Fibroblast of skin of abdomen (primary cell): ENCODE measurements at places on chromosomes 13 and 19.
A peak's percentile ranks its signal among the peaks of the same experiment; 100 is the strongest.

DNA sequence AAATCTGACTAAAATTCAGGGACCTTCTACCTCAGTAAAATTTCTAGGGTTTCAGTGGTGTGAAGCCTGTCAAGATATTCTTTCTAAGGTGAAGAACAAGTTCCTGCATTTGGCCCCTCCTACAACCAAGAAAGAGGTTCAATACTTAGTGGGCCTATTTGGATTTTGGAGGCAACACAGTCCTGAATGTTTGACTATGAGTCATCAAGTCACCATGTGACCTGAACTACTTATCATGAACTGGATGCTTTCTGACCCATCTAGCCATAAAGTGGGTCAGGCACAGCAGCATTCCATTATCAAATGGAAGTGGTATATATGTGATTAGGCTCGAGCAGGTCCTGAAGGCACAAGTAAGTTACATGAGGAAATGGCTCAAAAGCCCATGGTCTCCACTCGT, 163.0 kb upstream of the IRS2 start:
- DNase-seq, result no peak

GRCh38 chr13:60511637-60512036, 114.6 kb downstream of the TDRD3 start:
- DNase-seq, result no peak

DNA sequence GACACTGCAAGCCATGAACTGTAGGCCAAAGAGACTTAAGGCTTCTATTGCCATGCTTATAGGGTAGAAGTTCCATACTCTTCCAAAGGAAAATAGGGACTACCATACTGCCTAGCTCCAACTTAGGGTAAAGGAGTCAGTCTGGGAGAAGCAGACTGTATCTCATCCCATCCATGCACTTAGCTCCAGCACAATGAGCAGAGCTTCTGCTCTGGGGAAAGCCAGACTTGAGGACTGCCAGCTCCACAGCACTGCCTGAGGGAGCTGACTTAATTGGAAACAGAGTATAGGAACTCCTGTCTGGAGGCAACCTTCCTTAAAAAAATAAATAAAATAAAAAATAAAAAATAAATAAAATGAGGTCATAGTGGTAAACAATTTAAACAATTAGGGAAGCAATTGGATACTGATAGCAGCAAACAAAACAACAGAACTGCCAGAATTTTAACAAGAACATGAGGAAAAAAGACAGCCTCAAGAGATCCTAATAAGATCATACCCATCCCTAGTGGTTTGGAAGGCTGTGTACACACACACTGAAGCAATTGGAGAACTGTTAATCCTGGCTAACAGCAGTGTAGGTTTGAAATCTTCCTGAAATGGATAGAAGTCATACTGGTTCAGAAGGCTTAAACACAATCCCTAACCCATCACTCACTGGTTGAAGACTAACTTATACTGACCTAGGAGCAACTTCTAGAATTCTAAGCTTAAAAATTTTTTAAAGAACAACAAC, 550.1 kb downstream of the TBC1D4 start:
- no peak for DNase-seq

DNA sequence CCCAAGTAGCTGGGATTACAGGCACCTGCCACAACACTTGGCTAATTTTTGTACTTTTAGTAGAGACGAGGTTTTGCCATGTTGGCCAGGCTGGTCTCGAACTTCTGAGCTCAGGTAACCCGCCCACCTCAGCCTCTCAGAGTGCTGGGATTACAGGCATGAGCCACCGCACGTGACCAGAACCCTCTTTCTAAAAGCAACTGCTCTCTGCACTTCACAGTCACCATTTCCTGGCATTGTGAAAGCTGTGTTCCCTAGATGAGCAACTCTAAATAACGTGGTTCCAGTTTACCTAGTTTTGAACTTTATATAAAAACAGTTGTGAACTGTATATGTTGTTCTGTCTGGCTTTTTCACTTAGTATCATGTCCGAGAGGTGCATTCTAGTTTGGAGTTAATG, 152.9 kb downstream of the SIPA1L3 start:
- no peak for DNase-seq

DNA sequence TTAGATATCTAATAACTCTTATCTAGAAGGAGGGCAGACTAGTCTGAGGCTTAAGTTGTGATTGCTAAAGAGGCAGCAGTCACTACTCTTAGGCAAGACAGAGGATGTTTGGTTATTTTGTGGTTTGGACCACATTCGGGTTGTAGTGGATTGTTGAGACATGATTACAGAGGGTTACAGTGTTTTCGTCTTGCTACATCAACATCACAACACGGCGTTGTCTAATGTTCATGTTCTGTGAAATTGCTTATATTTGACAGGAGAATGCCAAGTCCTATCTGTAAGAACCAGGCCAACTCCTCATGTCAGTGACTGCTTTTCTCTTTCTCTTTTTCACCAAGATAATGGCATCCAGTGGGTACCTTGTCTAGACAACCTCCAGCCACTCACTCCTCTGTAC, 16.8 kb upstream of the TM9SF2 start:
- DNase-seq, result peak; percentile 14

GRCh38 chr13:103873725-103874124, 807.5 kb upstream of the SLC10A2 start:
- DNase-seq, result no peak

DNA sequence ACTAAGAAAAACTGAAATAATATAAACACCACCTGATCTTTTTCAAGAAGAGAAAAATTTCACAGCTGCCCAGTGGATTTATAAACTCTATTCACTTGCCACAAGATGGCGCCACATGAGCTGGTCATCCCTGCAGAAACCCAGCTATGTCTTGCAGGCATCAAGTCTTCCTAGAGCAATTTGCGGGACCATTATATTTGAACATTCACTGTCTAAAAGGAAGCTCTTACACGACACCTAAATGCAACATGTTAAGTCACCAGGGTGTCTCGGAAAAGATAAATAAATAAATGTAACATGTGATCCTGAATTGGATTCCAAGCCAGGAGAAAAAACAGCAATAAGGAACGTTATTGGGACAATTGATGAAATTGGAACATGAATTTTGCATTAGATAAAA, 20.3 kb upstream of the AKT2 start:
- DNase-seq, result peak; percentile 82
